ENCODE measurements at places on chromosomes 1 and 21.

DNA sequence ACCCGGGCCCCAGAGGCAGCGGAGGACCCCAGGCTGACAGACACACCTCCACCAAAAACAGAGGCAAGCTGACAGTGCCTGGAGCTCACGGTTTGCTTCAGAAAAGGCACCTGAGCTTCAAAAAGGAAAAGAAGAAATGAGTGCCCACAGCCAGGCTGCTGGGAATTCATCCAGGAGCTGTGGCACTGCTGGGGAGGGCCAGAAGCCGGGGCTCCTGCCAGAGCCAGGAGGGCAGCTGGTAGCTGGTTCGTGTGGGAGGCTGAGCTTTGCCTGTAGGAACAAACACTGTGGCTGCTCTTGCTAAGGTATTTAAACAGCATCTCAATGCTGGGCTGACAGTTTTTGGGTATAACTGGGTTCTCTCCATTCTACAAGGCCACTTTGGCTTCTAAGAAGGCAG, 19.5 kb downstream of the KCNJ6 start:
- no peak for DNase-seq

DNA sequence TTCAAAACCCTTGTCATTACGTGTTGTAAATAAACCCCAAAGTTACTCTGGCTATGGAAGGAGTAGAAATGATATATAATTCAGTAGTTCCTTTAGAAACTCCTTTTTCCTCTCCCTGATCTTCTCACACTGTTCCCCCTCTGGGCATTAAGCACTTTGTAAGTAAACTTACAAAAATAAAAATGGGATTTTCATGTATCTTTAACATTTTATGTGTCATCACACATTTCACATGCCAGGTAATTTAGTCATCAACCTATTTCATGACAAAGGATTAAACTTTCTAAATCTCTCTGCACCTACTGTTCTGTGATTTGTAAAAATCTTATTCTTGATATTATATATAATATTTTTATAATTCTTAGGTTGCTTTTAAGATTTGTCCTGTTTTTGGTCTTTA, 176.9 kb downstream of the NEK7 start:
- no peak for DNase-seq

DNA sequence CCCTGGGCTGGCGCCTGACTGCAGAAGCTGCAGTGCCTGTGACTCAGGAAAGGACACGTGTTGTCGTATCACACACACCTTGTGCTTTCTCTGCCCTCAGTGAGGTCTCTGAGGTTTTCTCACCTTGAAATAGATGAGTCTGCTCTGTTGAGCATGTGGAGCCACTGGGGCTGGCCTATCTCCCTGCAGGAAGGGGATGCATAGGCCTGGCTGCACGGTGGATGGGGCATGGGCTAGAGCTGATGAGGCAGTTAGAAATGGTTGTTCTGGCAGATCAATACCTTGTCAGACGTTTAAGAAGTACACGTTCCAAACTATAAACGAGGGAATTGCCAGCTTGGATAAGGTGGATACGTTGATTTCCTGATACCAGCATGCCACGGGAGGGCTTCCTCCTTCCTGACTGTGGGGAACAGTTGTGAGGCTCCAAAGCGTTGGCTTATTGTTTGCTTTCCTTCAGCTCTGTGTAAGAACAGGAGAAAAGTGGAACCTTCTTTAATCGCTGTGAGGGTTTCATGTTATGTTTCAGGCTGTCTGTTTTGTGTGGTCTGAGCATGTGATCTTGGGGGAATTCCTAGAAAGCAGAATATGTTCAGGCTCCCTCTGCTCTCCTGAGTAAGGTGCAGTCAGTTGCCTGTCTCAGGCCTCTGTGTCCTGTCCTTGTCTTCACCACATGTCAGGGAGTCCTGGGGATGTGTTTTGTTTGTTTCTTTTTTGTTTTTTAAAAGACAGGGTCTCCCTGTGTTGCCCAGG, 44.8 kb downstream of the PCNT start:
- no peak for DNase-seq

- no peak for DNase-seq
Measured at GRCh38 chr1:211739671-211740411, 64.4 kb upstream of the NEK2 start.

- no peak for DNase-seq
Measured at GRCh38 chr1:197905699-197906351, 3.4 kb downstream of the C1orf53 start.

DNA sequence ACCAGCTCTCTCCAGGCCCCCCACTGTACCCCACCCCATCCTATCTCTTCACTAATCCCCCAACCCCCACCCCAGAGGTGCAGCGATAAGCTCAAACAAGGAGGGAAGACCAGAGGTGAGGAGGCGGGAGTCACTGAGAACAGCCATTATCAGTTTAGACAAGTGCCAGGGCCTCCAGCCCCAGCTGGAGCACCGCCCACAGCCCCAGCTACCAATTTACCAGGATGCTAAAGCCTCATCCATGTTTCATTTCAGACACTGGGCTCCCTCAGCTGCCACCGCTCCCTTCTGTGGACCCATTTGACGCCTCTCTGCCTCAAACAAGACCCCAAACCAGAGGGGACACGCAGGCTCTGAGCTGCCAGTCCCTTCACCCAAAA, 80.6 kb downstream of the DISP3 start:
- DNase-seq = no peak

DNA sequence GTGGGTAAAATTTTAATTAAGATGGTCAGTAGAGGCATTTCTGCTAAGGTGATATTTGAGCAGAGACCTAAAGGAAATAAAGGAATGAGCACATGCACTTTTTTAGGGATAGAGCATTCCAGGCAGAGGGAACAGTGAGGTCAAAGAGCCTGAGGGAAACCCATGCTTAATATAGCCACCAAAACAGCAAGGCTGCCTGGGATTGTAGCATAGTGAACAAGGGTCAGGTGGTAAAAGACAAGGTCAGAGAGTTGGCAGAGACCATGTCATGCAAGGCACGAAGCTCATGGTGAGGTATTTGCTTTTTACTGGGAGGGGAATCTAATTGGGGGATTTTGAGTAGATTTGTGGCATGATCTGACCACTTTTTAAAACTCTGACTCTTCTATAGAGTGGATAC, 344.6 kb upstream of the LRRC7 start:
- no peak for DNase-seq

DNA sequence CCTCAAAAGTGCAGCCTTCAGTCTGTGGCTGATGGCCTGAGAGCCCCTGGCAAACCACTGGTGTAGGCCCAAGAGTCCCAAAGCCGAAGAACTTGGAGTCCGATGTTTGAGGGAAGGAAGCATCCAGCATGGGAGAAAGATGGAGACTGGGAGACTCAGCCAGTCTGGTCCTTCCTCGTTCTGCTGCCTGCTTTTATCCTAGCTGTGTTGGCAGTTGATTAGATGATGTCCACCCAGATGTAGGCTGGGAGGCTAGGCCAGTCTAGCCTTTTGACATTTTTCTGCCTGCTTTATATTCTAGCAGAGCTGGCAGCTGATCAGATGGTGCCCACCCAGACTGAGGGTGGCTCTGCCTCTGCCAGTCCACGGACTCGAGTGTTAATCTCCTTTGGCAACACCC, 1.1 kb upstream of the LYPD8 start:
- DNase-seq = no peak

GRCh38 chr1:200626853-200627534, 6.4 kb upstream of the KIF14 start:
- no peak for DNase-seq

- no peak for DNase-seq
Measured at GRCh38 chr1:17711941-17712340, 43.2 kb upstream of the ACTL8 start.

GRCh38 chr1:179229214-179230140, at the start of gene ABL2:
TSS of gene ABL2 (minus strand) at chr1:179229677. CDS start at chr1:179229397, 280 bp downstream.
- peak; percentile 50 for DNase-seq

DNA sequence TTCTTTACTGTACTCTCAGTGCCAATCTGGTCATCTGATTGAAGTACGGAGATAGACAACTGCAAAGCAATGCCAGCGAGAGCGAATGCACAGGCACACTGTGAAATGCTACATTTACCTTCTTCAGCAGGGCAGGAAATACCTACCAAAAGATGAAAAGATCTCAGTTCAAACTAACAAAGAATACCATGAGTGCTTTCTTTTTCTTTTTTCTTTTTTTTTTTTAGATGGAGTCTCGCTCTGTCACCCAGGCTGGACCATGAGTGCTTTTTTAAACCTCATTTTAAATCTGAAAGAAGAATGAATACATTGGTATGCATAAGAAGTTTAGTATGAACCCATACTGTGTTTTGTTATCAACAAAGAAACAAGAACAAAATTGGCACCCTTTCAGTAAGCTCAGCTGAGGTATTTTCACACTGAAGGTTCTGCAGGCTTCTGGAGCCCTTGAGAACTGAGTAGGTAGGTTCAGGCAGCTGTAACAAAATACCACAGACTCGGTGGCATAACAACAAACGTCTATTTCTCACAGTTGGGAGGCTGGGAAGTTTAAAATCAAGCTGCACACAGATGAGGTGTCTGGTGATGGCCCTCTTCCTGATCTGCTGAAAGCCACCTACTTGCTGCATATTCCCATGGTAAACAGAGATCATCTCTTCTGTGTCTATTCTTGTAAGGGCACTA, 1.7 kb upstream of the CHI3L2 start:
- no peak for DNase-seq

GRCh38 chr1:50218344-50219120, 109.8 kb downstream of the ELAVL4 start:
- DNase-seq = no peak

DNA sequence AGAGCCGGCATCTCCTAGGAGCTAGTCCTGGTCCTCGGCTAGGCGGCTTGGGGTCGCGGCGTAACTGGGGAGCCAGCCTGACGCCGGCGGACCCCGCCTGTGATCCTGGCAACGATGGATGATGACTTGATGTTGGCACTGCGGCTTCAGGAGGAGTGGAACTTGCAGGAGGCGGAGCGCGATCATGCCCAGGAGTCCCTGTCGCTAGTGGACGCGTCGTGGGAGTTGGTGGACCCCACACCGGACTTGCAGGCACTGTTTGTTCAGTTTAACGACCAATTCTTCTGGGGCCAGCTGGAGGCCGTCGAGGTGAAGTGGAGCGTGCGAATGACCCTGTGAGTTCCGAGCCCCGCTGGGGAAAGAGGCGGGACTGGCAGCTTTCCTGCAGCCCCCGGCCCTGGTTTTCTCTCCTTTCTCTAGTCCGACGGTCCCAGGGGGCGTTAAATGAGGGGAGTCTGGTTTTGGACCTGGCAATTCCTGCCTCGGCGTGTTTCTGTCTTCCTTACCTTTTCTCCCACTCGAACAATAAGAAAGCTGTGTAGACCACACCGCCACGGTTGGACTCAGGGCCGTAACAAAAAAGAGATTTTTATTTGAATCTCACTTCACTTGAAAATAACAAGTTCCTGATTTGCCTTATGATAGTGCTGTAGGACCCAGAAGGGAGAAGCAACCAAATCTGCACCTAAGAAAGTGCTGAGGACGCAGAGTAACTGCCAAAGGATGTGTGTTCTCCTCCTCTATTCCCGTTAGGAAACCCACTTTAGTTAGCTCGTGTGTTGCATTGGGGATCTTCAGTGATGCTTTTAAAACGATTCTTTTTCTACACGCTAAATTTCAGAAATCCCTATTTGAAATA, at the start of gene SPRTN:
Gene SPRTN, plus strand, starts transcription at position 24 of the 859 bp plus-strand sequence. Its CDS starts 91 bp downstream, at position 115.
- no peak for DNase-seq

- DNase-seq = no peak
Measured at GRCh38 chr1:38891753-38892152, 10.4 kb upstream of the GJA9 start.

- no peak for DNase-seq
Measured at GRCh38 chr1:182381962-182382819, 9.4 kb downstream of the GLUL start.

- no peak for DNase-seq
Measured at GRCh38 chr1:245067257-245067656, 87.5 kb upstream of the KIF26B start.

- DNase-seq = no peak
Measured at GRCh38 chr1:41925712-41926111, 7.0 kb upstream of the HIVEP3 start.

- no peak for DNase-seq
Measured at GRCh38 chr1:9211291-9211811, 23.2 kb upstream of the H6PD start.

- DNase-seq = no peak
Measured at GRCh38 chr1:108597041-108597440, 37.1 kb downstream of the EEIG2 start.

DNA sequence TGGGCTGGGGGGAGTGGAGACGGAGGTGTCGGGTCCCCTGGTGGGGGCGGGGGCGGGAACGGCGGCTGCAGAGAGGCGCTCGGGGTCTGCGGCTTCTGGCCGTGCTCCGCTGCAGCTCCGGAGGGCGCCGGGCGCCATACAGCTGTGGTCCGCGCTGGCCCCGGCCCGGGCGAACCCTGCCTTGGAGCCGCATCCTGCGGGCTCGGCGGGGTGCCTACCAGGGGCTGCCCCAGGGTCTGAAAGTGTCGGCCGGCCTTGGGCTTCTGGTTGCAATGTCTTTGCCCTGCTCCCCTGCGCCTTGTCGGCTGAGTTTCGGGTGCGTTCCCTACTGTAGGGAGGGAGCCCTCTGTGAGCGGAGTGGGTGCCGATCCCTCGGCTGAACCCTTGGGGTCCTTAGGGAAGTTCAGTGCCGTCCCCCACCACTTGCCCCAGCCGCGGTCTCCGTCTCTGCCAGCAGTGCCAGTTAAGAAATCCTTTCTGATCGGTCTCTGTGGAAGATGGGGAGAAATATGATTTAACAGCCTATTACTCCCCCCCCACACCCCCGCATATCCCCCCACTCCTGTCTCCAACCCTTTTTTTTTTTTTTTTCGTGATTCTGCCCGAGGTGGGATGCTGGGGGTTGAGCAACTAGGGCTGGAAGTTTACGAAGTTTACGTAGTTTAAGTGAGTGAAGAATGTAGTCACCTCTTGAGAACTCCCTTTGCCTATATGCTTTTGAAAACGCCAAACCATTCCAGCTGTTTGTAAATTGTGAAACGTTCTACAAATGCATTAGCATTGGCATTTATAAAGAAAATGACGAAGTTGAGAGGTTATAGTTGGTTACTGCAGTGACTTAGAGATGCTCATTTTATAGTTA, 588 bp downstream of the NEXN start:
- DNase-seq = peak; percentile 6

GRCh38 chr1:49098866-49099265, 322.2 kb upstream of the BEND5 start:
- no peak for DNase-seq

GRCh38 chr1:10958614-10959013, 53.8 kb upstream of the TARDBP start:
- no peak for DNase-seq

DNA sequence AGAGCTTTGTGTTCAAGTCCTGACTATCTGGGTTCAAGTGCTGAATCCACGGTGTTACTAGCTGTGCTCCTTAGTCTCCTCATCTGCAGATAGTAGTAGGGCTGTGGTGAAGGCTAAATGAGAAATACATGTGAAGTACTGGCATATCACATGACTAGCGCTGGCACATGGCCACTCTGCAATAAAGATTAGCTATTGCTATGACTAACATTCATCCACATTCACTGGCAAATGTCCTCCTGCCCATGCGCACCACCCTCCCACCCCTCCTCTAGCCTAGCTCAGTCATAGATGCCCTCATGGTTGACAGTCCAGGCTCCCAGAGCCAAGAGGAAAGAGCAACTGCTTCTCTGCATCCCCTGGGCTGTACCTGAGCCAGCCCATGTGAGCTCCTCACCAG, 8.5 kb upstream of the COL8A2 start:
- no peak for DNase-seq
